ENCODE measurements at places on chromosomes 13 and 19. TPM values are rescaled to one million over a fixed set of nuclear protein-coding genes. Genes with fewer than 3 reads are reported as not detected.

GRCh38 chr13:94968757-94969086 is 256.4 kb upstream of the SOX21 start:
- DNase-seq: no peak

DNA sequence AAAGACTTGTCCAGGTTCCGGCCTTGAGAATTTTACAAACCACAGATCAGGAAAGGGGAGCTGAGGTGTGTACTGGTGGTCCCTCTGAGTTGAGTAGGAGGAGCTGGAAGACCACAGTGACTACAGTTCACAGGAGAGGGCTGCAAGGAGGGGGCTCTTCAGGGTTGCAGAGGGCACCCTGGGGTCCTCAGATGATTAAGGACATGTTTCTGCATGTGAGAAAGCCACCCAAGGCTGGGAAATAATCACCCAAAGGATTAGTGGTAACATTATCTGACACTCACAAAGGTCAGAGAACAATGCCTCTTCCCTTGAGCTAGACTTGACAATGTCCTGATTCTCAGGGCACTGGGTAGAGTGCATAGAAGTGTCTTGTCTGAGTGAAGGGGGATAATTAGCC is 540.4 kb downstream of the IRS2 start:
- no peak for DNase-seq

- DNase-seq: no peak
Measured at GRCh38 chr19:12703046-12703445, 6.6 kb upstream of the FBXW9 start.

The CD79A gene
- 0.32 TPM for total RNA-seq

DNA sequence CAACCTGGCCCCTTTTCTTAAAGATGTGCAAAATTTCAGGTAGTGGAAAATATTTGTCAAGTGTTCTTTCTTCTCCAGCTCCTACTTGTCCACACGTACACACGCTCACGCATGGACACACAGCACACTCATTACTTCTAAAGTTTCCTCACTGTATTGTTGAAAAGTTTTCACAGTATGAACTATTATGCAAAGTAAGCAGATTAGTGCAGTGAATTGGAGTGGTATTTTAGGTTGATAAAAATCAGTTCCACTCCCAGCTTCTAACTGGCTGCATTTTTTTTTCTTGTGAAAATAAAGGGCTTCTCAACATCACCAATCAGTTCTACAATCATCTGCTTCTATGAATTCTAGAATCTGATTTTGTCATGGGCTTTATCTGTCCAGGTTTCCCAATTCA is 264.5 kb downstream of the DCT start:
- DNase-seq: no peak

Measured in mucosa of gallbladder (tissue), 1 donor.